ENCODE measurements at places on chromosomes 2 and 18.

DNA sequence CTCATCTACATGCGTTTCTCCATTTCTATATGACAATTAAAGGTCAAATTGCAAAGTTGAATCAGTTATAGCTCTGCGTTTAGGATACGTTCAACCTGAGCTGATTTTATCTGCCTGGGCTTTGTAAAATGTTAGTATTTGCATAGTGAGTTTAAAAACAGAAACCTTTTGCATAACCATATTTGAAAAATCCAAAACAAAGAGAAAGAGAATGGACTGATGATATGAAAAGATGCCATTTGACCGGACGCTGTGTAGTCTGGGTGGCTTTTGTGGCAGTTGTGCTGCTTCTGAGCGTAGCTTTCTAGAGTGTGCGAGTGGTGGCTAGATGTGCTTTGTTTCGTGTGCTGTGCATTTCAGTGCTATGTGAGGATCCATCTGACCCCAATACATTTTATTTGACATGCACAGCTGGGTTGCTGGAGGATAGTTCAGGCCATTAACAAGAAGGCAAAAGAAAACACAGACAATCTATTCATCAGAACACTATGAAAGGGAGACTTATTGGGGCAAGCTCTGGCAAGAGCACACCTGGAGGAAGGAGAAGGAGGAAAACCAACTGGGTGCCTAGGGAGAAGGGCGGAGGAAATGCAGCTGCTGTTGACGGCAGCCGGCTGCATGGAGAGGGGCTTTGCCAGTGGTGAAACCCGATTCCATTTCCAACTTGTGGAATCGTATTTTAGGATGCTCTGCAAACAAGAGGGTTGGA, 126.8 kb downstream of the ACOXL start:
- DNase-seq = no peak

GRCh38 chr2:127615511-127616166, 30.3 kb upstream of the GPR17 start:
- no peak for DNase-seq

- DNase-seq = no peak
Measured at GRCh38 chr2:205714058-205714776, 31.9 kb downstream of the NRP2 start.

DNA sequence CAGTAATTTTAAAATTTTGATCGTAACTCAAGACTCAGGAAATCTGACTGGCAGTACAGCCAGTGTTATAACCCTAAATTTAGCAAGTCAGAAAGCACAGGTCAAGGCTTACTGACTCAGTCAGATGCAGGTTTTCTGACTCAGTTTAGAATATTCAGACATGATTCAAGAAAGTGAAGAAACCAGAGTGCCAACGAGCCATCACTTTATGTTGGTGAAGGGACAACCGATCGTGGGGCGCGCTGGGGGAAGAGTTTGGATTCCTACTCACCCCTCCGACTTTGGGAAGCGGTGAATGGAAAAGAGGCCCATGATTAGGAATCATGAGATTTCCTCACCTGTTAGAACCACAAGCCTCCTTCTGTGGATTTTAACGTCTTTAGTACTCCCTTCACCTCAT, 998 bp downstream of the RNF149 start:
- no peak for DNase-seq

DNA sequence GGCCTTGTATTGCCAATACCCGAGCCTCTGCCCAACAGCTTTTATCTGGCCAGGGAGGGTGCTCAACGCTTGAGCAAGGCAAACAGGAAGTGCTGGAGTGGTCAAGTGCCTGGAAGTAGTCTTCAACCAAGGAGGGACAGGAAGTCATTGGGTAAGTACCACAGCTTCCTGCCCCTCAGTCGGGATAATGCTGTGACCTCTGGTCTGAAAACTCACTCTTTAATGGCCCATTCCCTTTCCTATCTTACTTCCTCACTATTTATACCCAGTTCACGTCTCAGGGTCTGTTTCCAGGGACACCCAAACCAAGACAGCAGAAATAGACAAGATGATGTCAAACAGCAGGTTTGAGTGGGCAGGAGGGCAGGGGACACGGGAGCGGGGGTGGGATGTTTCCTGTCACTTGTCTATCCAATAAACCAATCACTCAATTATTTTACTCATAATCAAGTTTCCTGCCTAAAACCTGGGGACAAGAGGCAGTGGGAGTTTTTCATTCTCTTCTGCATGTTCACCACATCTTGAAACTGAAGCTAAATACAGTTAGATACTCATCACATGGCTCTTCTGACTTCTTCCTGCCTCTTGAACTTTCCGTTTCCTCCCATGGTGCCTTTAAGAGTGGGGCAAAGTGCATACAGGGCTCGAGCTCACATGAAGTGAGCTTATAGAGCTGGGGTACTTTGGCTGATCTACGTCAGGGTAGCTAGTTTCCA, 68.9 kb upstream of the CAB39 start:
- no peak for DNase-seq

GRCh38 chr2:53445383-53446070, 322.1 kb upstream of the CHAC2 start:
- DNase-seq = peak; percentile 78

- DNase-seq = no peak
Measured at GRCh38 chr2:193475038-193475437, 1280.3 kb upstream of the TMEFF2 start.

DNA sequence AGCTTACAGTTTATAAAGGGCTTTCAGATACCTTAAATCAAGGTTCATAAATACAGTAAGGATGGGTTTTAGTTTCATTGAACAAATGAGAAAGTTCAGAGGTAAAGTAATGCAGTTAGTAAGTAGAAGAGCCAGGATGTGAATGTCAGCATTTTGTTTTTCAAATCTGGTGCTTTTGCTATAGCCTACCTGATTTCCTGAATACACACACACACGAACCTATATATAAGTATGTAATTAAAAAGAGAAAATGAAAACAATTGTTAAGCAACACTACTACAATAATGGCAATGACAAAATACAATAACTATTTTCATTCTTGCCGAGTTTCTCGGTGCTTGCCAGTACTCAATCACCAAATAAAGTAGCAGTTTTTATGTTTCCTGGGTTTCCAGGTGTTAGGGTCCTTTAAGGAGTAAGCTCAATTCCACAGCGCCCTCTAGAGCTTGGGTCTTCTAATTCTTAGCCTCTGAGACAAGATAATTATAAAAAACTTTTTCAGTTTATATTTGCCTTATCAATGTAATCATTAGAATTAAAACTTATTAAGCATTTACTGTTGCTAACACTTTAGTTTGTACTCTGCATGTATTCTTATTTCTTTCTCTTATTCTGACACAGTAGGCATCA, 512.9 kb upstream of the ACVR2A start:
- peak; percentile 77 for DNase-seq

DNA sequence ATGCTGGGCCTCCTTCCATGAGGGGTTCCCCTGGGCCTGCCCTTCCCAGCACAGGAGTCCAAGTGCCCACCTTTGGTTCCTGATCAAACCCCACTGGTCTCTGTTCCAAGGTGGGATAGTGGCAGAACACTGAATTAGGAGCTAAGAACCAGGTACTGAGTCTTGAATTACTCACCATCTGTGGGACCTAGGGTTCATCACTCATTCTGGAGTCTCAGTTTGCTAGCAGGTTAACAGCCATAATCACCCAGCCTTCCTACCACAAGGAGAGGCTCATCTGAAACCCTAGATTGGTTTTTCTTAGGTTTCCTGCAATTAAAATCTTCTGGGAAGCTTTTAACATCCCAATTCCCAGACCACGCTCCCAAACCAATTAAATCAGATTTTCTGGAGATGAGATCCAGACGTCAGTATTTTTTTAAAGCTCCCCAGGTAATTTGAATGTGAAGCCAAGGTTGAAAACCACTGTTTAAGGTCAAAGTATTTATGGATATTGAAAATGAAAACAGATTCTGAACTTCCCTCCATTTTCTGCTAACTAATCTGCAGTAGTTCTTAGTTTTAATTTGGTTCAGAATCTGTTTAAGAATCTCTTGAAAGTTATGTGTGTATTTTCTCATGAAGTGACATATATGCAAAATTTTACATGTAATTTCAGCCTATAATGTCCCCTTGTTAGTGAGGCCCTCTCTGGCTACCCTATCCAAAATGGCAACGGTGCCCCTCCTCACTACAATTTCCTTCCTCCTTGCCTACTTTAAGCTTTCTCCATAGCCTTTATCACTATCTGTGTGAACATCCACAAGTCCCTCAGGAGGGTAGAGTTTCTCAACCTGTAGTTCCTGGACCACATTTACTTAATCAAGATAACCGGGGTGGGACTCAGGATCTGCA, 166.5 kb upstream of the CXCR4 start:
- DNase-seq = no peak

DNA sequence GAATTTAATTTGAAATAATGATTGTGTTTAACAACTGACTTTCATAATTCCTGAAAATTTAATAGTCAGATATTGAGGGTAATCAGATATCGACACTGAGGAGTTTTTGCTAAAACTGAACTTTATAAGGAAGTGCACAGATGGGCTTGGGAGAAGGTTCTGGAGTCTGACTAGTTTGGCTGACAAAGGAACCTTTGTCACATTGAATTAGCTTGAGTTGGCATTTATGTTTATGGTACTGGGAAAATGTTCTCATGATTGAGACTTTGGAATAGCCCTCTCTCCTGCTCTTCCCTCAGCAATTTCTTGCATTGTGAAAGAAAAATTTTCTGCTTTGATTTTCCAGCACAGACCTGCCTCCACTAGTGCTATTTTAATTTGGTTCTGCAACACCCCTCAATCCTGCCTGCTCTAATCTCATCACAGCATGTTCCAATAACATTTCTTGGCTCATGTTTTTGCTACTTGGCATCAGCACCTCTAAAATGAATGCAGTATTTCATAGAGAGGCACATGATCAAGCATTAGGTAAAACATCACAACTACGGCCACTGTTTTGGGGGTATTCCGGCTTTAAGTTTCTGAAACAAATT, 133.9 kb upstream of the FSHR start:
- DNase-seq = no peak

DNA sequence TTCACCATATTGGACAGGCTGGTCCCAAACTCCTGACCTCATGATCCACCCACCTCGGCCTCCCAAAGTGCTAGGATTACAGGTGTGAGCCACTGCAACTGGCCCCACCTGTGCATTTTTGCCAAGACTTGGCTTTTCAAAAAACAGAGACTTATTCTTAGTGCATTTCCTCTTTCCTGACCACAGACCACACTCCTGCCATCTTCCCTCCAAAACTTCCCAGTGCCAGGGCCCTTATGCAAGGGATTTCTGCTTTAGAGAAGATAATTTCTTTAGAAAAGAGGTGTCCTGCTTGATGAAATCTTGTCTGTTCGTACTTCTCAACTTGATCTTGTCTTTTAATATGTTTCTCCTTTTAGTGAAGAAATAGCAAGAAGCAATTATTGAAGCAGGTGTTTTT, 98.8 kb upstream of the ZNF516 start:
- no peak for DNase-seq

DNA sequence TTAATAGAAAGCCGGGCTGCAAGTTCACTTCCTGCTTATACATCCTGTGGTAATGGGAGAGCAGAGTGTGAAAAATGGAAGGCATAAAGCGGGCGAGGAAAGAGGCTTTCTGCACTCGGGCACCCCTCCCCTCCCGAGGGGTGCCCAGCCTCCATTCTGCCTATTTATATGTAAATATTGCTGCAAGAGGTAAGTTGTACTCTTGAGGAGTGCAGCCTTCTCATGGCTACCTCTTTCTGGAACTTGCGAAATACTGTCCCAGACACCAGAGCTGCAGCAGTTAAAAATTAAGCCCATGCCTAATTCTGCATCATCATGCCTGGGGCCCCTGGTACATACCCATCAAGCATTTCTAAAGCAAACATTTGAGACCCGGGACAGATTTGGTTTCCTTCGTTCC, 156.0 kb downstream of the GBX2 start:
- no peak for DNase-seq

- DNase-seq = no peak
Measured at GRCh38 chr2:74036450-74037195, 51.9 kb downstream of the TET3 start.

DNA sequence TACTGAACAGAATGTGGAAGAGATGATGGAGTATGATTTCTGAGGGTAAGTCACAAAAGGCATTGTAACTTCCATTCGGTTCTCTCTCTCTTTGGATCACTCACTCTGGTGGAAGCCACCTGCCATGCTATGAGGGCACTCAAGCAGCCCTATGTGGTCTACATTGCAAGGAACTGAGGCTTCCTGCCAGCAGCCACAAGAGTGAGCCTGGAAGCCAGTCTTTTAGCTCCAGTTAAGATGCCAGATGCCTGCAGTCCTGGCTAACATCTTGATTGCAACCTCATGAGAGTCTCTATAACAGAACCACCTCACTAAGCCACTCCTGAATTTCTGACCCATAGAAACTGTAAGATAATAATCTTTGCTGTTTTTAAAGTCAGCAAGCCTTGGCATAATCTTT, 935.7 kb downstream of the LRP1B start:
- DNase-seq = no peak

GRCh38 chr2:23230885-23231284, 154.1 kb upstream of the KLHL29 start:
- no peak for DNase-seq

- DNase-seq = no peak
Measured at GRCh38 chr2:199468561-199469513, 11.1 kb upstream of the SATB2 start.

DNA sequence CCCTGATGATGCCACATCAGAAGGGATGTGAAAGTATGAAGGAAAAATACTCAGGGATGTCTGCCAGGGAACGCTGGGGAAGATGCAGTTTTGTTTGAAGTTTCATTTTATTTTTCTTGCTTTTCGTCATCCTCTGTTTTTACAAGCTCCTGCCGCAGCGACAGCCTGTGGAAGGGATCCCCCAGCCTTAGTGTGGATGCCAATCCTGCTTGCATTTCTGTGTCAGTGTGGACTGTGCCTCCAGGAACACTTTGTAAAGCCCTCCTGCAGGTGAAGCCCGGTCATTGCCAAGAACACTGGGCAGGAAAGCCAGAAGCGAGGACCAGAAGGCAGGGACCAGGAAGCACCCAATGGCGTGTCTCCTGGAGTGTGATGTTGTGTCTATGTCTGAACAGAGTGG, 234.3 kb downstream of the SEPTIN10 start:
- no peak for DNase-seq

DNA sequence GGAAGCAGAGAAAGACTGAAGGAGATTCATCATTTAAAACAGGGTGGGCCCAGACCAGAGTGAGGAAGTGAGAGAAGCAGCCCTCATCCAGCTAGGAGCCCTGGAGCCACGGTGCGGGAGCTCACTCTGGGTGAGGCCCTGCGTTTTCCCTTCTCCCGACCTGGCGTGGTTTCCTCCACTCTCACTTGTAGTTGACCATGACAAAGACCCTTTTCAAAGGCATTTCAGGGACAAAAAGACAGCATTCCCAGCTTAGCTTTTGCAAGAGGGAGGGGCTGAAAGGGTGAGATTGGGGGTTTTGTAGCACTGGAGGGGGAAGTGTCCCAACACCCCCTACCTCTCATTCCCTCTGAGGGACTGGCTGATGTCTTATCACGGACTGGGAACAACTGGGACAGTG, 56.6 kb downstream of the TRPM8 start:
- DNase-seq = no peak
